RWPE1 (cell line): ENCODE measurements at places on chromosomes 5 and 9.

DNA sequence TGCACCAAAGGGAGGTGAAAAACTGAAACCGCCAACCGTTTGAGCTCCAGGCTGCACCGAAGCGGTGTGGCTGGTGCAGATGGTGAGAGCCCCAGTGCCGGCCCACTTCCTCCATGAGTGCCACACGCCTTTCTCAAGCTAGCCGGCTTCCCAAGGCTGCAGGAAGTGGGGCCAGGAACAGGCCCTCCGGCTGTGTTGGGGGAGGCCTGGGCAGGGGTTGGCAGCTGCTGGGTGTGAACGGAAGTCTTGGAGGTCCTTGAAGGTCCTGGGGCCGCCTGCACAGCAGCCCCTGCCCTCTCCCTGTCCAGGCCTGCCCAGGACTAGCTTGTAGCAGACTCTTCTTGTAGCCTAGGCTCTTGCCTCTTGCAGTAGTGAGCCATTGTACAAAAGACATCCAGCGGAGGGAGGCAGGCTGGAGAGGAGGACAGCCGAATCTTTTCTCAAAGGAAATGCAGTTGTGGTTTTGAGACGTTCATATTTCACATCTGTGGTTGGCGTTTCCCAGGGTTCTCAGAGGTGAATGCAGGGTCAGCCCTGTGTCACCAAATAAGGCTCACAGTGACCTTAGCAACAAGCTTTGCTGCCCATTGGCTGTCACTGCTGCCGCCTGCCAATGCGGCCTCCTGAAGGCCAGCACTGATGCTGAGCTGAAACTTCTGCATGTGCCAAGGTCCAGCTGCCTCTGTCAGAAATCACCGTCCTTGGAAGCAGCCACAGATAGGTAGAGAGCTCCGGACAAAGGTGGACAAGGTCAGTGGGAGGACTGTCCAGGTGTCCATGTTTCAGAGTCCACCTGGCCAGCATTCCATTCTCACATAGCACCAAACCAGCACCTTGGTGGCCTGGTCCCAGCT lies 23.9 kb downstream of the IRF1 start:
- peak; percentile 44 for DNase-seq

- DNase-seq = no peak
Measured at GRCh38 chr5:149497357-149497756, 53.9 kb downstream of the CSNK1A1 start.

GRCh38 chr5:123304777-123305316 lies 118.4 kb downstream of the CEP120 start:
- no peak for DNase-seq

- DNase-seq = peak; percentile 20
Measured at GRCh38 chr9:92032891-92033290, 82.3 kb downstream of the SPTLC1 start.

- peak; percentile 65 for DNase-seq
Measured at GRCh38 chr5:177133853-177134696, 502 bp downstream of the NSD1 start.

GRCh38 chr5:168645195-168645594 lies 66.0 kb upstream of the PANK3 start:
- no peak for DNase-seq

- no peak for DNase-seq
Measured at GRCh38 chr9:122239722-122240121, 11.0 kb upstream of the LHX6 start.

- no peak for DNase-seq
Measured at GRCh38 chr5:95369782-95370181, 21.4 kb upstream of the FAM81B start.

DNA sequence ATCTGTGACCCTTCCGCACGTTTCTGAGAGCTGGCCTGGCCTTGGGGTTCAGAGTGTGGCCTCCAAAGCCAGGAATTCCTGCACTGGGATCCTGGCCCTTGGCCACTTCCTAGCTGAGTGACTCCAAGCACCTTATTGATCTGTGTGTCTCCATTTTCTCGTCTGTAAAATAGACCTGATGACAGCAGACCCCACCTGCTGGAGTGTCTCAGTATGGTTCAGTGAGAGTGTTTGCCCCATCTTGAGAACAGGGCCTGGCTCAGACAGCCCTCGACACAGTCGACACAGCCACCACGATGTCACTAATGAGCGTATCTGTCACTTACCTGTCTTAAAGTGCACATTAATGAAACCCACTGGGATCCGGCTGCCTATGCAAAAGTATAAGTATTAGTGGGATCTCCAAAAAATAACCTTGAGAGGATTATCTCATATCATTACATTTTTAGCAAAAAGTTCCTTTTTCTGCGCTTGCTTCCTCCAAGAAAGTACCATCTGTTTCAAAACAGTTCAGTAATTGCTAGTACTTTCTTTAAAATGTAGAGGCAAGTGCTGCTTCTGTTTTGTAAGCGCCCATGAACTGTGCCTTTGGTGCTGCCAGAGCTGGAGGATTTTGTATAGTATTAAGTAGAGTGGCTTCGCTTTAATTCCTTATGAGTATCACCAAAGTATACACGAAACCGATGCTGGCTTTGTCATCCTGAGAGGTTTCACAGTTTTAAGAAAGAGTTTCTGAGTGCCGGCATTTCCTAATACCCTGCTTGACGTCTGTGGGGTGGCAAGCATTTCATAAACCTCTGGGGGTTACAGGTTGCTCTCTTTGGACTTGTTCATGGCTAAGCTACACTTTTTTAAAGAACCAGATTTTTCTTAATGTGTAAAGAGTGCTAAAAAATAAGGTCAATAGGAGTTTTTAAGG lies 31.7 kb downstream of the UBE2QL1 start:
- DNase-seq = no peak

GRCh38 chr9:100914266-100914665 lies 114.3 kb upstream of the PLPPR1 start:
- no peak for DNase-seq

GRCh38 chr5:15615859-15616258 lies 115.9 kb downstream of the FBXL7 start:
- no peak for DNase-seq

- DNase-seq = no peak
Measured at GRCh38 chr5:151405334-151406160, 41.9 kb upstream of the SLC36A1 start.

- DNase-seq = no peak
Measured at GRCh38 chr5:140239939-140240700, 62.8 kb downstream of the PFDN1 start.

DNA sequence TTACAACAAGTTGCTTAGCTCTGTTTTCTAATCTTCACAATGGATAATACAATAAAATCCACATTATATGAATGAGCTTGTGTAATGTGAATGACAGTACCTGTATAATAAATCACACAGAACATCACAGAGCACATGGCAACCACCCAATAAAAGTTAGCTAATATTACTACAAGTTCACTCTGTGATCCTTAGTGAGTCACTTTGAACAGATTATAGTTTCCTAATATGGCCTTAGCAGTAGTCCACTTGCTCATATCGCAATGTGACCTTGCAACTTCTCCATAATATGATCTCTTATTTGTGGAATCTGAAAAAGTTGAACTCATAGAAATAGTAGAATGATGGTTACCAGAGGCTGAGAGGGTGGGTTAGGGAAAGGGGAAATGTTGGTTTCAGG lies 361.3 kb downstream of the PTPRD start:
- peak; percentile 61 for DNase-seq

DNA sequence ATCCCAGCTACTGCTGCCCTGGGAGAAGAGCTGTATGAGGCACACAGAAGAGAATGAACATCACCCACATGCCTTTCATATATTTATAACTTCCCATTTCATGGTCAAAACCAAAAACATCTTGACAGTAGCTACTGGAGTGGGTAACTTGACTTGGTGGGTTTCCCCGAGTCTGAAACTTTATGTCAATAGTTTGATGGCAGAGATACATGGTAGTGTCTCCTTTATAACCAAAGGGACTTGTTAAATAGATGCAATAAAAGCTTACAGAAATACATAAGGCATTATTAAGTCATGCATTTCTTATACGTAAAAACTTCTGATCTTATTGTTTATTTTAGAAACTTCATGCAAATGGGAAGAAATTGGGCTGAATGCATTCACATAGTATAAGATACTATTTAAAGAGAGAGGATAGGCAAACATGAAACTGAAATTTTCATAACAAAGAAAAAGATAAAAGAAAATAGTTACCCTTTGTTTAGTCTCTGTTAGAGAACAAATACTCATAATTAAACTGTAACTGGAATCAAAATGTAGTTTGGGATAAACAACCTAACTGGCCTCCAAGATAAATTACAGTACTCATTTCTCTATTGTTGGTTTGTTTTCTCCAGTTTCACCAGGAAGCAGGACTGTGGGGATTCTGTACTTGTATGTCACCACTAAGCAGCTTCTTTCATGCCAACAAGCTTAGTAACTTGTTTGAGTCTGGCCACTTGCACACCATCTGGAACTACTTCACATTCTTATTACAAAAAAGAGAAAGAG lies 459.3 kb upstream of the MEF2C start:
- no peak for DNase-seq

- no peak for DNase-seq
Measured at GRCh38 chr5:178490935-178491652, 99.1 kb downstream of the COL23A1 start.

DNA sequence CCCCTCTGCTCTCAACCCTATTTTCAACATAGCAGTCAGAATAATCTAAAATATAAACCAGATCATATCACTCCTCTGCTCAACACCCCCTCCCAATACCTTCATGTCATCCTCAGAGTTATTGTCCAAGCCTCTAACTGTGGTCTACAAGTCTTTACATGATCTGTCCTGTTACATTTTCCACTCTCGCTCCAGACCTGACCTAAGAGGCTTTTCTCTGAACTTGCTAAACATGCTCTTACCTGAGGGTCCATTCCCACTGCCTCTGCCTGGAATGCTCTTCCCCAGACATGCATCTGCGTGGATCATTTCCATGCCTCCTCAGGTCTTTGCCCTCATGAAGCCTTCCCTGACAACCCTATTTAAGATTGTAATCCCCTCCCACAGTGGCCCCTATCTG lies 12.0 kb downstream of the NIPSNAP3B start:
- no peak for DNase-seq

- no peak for DNase-seq
Measured at GRCh38 chr5:161411156-161411555, 135.4 kb downstream of the GABRB2 start.

- DNase-seq = no peak
Measured at GRCh38 chr5:146816775-146817387, 61.7 kb downstream of the PPP2R2B start.

DNA sequence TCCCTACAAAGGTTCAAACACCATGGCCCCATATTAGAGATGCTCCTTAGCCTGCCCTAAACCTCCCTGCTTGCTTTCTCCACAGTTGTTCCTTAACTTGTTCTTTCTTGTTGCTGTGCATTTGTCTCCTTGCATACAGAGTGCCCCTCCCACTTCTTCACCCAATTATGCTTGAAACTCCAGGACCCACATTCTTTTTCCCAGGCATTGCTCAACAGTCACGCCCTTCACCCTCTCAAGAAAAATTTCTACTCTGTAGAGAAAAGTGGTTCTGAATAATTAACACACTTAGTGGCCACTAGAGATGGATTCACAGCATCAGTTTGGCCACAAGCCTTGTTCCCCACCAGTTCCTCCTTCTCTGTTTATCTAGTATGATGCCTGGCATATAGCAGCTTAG lies 57.7 kb downstream of the NREP start:
- no peak for DNase-seq

DNA sequence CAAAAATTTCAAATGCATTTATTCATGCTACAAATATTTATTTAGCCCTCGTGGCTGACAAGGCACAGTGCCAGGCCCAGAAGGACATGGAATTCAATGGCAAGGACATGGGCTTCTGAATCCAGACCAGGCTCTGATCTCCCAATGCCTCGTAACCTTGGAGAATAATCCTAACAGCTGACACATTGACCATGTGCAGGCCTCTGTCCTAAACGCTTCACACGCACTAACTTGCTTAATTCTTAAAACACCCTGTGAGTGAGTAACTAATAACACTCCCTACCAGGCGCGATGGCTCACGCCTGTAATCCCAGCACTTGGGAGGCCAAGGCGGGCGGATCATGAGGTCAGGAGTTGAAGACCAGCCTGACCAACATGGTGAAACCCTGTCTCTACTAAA lies 33.2 kb downstream of the MYO10 start:
- peak; percentile 73 for DNase-seq

DNA sequence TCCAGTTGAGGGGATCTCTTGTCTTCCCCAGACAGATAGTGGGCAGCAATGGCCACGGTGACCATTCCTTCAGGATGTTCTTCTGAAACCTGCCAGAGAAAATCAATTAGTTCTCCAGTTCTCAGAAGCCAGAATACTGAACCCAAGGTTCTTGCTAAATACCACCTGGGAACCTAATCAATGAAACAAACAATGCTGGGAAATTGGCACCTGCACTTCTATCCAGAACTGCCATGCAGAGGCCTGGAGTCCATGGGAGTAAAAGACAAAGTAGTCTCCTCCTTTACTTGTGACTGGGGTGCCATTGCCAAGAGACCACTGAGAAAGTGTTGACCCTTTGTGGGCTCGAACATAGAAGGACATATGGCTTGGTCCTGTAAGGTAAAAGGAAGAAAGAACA lies 45.7 kb downstream of the ERMP1 start:
- DNase-seq = no peak

DNA sequence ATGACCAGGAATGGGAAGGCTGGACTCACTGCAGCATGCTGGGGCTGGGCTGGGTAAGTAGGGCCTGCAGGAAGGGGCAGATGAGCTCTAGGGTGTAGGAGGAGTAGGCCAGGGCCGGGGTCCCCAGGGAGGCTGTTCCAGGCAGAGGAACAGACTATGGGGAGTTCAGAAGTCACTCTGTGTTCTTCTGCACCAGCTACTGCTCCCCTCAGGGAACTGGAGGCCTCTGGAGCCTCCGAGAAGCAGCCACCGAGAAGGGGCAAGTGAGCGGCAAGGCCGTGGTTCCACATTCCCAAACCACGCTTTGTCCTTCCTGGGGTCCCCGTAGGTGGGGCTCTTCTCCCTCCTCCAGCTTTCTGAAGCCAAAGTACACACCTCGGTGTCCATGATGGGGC lies 8.4 kb upstream of the SLC2A6 start:
- DNase-seq = no peak

GRCh38 chr5:137665678-137666460 lies 70.0 kb downstream of the KLHL3 start:
- DNase-seq = no peak

GRCh38 chr5:57386958-57387357 lies 95.7 kb downstream of the ACTBL2 start:
- DNase-seq = no peak

- DNase-seq = no peak
Measured at GRCh38 chr5:5782402-5782801, 359.9 kb downstream of the ICE1 start.
